ENCODE measurements at places on chromosomes 2 and 18. TPM values are rescaled to one million over a fixed set of nuclear protein-coding genes. Genes with fewer than 3 reads are reported as not detected.

Gene KHK
- total RNA-seq, result 2.5 TPM

Gene LONRF2
- total RNA-seq, result 20.6 TPM

Gene GLI2
- total RNA-seq, result 7.8 TPM

Gene ABCG8
- 0.27 TPM for total RNA-seq

Gene ALPI
- total RNA-seq, result not detected

Gene POMC
- 3.4 TPM for total RNA-seq

Gene DIPK1C
- 25.5 TPM for total RNA-seq
